ENCODE measurements at places on chromosomes 7 and 10.

DNA sequence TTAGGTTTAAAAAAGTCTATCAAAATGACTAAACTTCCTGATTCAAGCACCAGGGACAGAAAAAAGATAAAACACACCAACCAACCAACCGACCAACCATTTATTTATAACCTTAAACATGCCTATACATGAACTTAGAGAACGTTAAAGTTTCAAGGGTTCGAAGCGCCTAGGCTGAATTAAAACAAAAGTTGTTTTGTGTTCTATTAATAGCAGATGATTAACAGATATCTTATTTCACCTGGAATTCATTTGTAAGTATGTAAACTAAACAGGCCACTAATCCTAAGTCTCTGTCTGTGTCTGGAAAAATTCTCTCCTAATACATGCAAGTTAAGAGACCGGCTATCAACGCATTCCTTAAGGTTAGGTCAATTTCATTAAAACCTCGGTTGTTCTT is 1.4 kb downstream of the BAIAP2L1 start:
- no peak for DNase-seq

DNA sequence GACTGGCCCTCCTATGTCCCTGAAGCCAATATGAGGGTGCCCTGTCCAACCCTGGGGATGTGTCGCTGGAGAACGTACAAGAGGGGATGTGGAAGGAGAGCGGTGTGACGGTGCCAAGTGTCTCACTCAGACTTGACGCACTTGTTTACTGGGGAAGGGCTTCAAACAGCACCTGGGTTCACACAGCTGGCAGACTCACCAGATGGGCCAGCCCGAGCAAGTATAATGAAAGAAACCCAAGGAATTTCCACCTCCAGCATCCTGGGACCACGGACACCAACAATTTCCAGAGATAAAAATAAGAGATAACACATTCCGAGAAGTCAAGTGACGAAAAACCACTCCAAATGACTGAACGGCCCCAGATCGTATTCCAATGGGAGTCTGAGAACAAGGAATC is 5.3 kb downstream of the ATP5MF start:
- DNase-seq = no peak

DNA sequence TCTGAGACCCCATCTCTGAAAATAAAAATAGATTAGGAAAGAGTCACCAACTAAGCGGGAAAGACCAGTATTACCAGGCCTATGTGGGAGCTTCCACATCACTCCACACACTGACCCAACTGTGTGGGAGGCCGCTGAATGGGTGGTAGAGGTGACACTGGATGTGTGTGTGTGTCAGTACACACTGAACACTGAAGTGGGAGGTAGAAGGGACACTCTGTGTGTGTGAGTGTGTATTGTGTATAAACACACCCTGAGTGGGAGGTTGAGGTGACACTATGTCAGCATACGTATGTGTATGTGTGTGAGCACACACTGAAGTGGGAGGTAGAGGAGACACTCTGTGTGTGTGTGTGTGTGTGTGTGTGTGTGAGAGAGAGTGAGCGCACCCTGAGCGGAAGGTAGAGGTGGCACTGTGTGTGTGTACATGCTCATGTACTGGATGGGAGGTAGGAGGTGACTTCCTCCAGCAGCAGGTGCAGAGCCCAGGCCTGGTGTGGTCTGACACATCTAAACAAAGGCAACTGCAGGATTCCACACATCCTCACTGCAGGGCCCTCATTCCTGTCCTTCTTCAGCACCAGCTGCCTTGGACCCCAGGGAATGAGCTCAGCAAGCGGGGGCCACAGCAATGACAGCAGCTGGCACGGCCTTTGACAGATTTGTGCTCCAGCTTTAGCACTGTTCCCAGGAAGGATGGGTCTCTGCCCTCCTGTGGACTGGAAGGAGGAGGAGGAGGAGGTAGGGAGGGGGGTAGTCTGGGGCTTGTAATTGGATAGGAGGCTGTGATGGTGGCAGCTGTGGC is 26.5 kb upstream of the RBM20 start:
- no peak for DNase-seq

DNA sequence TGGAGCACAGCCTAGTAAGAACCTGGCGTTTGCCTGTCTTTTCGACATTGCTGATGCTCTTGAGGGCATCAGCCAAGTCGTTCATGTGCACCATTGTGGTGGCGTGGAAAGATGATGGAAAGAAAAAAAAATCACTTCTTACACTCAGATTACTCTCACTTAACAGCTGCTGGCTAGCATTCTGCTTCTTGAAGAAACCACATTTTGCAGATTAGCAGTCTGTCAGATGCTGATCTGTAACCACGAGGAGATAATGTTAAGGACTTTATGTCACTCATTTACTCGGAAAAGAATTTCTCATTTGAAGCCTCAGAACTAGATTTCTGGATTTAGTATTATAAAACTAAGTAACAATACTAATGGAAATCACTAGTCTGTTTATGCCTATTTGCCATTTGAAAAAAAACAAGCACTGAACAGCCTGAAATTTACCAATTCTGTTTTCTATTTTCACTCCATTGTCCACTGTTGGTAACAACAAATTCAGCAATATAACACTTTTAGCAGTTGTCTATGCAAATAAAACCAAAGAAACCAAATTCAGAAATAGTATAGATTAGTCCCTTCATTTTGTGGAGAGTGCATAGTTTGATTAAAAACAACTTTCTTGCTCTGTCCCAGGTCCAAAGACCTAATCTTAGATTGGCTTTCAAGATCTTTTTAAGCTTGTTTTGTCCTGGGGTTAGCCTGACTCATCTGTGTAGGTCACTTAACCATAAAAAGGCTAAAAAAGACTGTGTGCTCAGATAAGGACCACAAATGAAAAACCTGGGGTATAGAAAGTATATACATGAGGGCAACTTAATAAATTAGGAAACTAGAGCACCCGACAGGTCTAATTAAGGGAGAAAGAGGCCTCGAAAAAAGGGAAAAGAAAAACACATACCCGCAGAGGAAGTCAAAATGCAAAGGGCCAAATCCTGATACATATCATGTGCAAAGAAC is 67.5 kb downstream of the NT5C2 start:
- no peak for DNase-seq

DNA sequence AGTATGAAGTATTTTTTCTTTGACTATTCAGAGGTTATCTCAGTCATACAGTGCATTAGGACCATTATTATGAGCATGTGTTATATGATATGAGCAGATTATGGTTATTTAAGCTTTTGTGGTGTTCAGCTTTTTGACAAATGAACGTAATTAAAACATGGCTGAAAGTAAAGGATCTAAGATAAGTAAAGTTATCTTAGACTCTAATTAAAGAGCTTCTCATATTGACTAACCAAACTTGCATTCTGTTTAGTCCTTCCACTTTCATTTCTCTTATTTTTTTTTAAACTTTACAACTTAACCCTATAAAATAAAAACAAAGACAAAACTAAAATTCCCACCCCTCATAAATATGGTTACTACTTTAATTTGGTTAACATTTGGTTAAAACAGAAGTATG is 6.9 kb upstream of the GPR85 start:
- no peak for DNase-seq

GRCh38 chr7:47931005-47932004 is 17.0 kb downstream of the PKD1L1 start:
- no peak for DNase-seq

- no peak for DNase-seq
These were observed 39.9 kb downstream of the TOMM7 start for GRCh38 chr7:22782616-22783232.

DNA sequence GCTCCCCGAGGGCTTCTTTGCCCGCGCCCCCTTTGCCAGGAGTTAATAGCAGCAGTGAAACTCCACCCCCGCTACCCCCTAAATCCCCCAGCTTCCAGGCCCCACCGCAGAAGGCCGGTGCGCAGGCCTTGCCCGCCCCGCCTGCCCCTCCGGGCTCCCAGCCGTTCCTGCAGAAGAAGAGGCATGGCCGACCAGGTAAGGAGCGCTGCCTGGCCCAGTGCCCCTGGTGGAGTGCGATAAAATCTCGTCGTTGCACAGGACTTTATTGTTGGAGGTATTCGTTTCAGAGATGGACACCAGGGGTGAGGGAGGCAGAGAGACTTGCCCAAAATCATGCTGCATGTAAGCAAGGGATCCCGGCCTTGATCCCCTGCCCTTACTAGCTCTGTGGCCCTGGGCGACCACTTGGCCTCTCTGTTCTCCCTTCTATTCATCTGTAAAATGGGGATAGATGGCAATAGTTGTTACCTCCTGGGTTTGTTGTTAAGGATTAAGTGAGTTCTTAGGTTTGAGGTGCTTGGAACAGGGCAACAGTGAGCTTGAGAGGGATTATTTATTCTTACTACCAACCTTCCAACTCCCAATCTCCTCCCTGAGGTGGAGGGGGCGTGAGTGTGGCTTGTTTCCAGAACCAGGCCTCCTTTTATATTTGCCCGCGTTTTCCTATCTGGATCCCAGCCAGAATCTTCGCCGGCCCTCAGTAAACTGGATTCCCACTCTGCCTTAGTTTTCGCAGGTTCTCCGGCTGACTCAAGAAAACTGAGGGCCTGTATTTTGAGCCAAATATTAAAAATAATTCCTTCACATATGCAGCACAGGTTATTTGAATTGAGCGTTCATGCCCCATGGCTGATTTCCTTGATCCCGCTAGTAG is 78.3 kb downstream of the WIPF3 start:
- no peak for DNase-seq

GRCh38 chr7:116621649-116622048 is 50.3 kb upstream of the MET start:
- no peak for DNase-seq

- no peak for DNase-seq
These were observed 39.4 kb upstream of the CHCHD3 start for GRCh38 chr7:133121175-133121844.

DNA sequence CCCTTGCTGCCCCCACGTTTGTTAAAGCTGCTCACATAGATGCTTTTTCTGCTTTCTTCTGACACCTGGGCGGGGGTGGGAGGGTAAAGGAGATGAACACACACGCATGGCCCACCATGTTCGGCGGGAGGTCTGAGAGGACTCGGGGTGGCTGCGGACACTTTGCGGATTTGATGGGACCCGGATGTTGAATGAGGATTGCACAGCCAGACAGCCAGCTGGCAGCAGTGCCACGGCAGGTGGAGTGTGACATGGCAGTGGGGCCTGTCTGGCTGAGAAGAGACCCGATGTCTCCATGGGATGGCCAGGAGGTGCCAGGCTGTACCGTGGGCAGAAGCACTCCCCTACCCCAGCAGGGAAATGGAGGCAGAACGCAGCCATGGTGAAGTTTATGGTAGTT is 31.2 kb downstream of the PPP2R2D start:
- no peak for DNase-seq

GRCh38 chr10:75613685-75614504 is 182.5 kb downstream of the LRMDA start:
- DNase-seq = no peak

DNA sequence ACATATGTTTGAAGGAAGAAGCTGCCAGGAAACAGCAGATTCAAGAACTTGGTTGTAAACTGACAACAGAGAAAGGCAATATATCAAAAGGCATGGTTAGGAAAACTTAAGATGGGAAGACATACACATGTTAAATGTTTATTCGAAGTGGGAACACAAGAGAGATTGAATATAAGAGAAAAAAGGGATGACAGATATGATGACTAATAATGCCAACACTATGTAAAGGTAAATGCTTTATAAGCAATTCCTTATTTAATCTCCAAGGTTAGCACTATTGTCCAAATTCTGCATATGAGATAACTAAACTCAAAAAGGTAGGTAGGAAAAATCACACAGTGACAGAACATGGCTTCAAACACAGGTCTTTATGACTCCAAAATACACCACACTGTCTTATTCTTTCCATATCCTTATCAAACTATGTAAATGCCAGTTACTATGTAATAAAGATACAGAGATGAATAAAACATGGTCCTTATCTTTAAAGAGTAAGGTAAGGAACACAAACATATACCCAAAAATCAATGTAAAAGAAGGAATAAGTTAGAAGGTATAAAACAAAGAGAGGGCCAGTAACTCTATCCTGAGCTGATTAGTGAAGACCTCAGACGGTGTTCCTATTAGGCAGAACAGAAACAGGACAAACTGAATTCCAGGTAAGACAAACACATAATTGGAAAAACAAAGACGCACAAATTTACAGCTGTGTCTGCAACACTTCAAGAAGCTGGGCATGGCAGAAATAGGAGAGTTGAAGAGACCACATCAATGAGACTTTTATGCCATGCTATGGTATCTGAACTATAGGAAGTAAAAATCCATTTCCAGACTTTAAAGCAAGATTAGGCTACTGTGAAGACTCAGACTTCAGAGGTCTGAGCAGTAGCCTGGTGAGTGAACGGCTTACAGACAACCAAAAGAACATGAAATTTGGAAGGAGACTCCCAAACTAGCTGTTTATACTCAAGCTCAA is 56.1 kb downstream of the ABI1 start:
- DNase-seq = no peak

DNA sequence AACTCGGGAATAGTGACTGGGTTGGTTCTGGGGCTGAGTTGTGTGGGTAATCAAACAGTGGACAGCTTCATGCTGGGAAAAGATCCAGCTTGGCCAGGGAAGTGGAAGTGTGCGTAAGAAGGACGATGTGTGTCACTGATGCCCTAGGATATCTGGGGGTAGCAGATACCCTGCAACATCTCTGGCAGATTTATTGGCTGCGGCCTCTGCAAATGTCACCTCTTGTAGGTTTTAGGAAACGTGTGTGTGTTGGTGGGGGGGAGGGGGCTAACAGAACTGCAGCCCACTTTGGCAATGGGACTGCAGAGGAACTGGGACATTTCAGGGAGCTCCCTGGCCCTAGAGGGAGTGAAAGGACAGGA is 965 bp upstream of the AGAP3 start:
- DNase-seq = no peak

GRCh38 chr7:79968077-79968648 is 166.5 kb upstream of the GNAI1 start:
- DNase-seq = no peak

- no peak for DNase-seq
These were observed 249.4 kb downstream of the CRPPA start for GRCh38 chr7:16171928-16172327.

DNA sequence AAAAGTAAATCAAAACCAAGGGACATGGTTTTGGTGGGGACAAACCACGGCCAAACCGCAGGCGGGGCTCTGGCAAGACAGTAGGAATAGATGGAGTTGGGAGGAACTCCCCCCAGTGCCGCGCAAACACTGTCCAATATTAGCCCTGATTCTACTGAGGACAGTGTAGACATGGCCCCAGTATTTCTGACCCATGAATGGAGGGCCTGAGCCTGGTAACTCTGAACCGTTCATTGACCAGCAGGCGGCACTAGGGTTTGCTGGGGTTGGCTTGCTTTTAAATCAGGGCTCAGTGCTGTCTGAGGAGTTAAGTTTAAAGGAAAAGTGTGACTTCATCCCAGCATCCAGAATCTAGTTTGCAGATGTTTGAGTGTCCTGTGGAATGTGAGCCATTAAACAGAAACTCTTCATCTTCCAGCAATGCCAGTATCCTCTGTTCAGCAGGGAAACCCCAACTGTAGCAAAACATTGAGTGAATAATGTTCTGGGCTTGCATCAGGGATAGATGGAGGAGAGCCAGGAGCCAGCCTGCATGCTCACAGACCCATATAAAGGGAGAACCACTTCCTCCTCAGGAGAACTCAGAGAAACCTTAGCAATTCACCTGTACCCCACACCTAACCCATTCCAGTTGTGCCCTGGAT is 147.4 kb upstream of the PRSS58 start:
- no peak for DNase-seq

- DNase-seq = peak; percentile 24
These were observed 19.9 kb upstream of the ZEB1 start for GRCh38 chr10:31299119-31299518.

GRCh38 chr7:16669581-16669980 is 23.6 kb downstream of the BZW2 start:
- no peak for DNase-seq

All from T-helper 1 cell (primary cell).